Testis (tissue), 5 donors: ENCODE measurements at places on chromosomes 4 and X. TPM values are rescaled to one million over a fixed set of nuclear protein-coding genes. Genes with fewer than 3 reads are reported as not detected.

ANKRD50 gene
- polyA plus RNA-seq: 26.8 TPM

PLAC8 gene
- polyA plus RNA-seq: 2.0 TPM

ARAP2 gene
- polyA plus RNA-seq: 10.9 TPM

ADAM29 gene
- 100 TPM for polyA plus RNA-seq

KCND1 gene
- polyA plus RNA-seq: 2.3 TPM

VCX3A gene
- 77.3 TPM for polyA plus RNA-seq

ADH6 gene
- polyA plus RNA-seq: 0.42 TPM

SCARB2 gene
- polyA plus RNA-seq: 79.0 TPM

CLGN gene
- 75.6 TPM for polyA plus RNA-seq

TCEAL6 gene
- 40.3 TPM for polyA plus RNA-seq

F8A2 gene
- not detected for polyA plus RNA-seq

ART3 gene
- polyA plus RNA-seq: 166 TPM

ETDA gene
- 15.2 TPM for polyA plus RNA-seq

GAGE1 gene
- 31.4 TPM for polyA plus RNA-seq

XPNPEP2 gene
- 1.4 TPM for polyA plus RNA-seq

OSTC gene
- 78.1 TPM for polyA plus RNA-seq

LSM6 gene
- 39.9 TPM for polyA plus RNA-seq

FAT4 gene
- 2.8 TPM for polyA plus RNA-seq
